Stimulated activated CD8-positive, alpha-beta memory T cell treated with anti-CD3 and anti-CD28 coated beads, Interleukin-2, amount 100 ng/mL, for 48 hours (primary cell): ENCODE measurements at places on chromosomes 12 and 14.

DNA sequence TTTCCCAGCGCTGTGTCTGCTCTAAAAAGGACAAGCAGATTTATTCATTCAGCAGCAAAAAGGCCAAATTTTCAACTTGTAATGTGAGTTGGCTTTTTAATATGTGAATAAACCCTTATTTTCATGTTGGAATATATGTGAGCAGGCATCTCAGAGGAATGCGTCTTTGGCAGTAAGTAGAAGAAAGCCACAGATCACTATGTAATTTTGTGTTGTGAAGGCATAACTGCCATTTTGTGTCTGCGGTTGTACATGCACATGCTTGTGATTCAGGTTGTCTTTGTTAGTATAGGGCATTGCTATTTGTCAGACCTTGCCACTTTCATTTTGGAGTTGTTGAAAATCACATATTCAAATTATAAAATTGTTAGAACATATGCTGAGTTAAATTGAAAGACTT is 398.8 kb upstream of the RGS6 start:
- no peak for DNase-seq

GRCh38 chr14:99930420-99931274 is 134.6 kb upstream of the EVL start:
- DNase-seq = peak; percentile 33

GRCh38 chr12:12934556-12934955 is 17.4 kb downstream of the GPRC5D start:
- no peak for DNase-seq

- DNase-seq = no peak
Measured at GRCh38 chr14:33414041-33414440, 475.4 kb downstream of the NPAS3 start.

GRCh38 chr14:92704821-92705220 is 43.6 kb downstream of the LGMN start:
- no peak for DNase-seq

GRCh38 chr14:90381999-90382451 is 14.8 kb upstream of the CALM1 start:
- DNase-seq = no peak
